ENCODE measurements at places on chromosomes 6 and 20.

- DNase-seq: no peak
Observed at GRCh38 chr20:10939331-10939941, 265.6 kb upstream of the JAG1 start.

DNA sequence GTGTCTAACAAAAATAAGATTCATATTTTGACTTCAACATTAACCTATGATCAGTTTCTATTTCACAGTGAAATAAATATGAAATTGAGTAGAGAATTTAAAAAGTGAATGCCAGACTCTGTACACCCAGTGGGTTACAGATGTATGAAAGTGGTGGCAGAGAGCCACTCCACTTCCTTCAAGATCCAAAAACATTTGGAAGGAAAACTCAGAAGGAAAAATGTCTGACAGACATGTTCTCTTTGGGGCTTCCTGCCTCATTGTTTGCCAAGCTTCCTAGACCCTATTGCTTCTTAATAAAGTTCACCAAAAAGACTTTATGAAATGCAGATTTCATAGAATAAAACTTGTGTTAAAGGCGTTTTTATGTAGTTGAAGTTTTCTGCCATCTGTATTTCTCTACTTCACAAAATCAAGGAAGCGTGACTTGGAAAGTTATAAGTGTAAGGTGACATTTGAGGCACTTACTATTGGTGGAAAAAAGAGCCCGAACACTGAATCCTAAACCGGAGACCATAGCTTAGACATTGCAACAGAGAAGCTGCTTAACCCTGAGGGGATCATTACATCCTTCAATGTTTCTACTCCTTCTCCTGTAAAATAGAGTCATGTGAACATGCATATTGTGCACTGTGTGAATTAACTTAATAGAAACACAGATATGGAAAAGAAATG, 12.8 kb downstream of the HMGCLL1 start:
- no peak for DNase-seq

- no peak for DNase-seq
Observed at GRCh38 chr6:1438471-1438881, 49.1 kb downstream of the FOXF2 start.

DNA sequence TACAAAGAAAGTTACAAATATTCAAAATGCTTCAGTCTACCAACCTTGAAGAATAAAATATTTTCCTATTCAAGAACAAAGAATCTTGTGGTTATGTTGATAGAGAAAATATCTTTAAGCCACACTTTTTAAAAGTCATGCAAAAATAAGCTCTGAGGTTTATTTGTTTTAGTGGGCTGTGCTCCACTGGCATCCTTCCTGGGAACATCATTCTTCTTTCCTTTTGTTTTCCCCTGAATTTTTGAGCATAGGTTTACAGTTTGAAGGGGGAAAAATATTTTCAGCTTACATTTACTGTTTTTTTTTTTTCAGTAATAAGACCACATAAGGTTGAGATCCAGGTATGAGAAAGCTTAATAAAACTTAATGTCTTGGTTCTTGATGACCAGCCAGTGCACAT, 72.0 kb upstream of the BACH2 start:
- peak; percentile 10 for DNase-seq

- DNase-seq: no peak
Observed at GRCh38 chr6:147808640-147809039, 300.1 kb downstream of the SAMD5 start.

DNA sequence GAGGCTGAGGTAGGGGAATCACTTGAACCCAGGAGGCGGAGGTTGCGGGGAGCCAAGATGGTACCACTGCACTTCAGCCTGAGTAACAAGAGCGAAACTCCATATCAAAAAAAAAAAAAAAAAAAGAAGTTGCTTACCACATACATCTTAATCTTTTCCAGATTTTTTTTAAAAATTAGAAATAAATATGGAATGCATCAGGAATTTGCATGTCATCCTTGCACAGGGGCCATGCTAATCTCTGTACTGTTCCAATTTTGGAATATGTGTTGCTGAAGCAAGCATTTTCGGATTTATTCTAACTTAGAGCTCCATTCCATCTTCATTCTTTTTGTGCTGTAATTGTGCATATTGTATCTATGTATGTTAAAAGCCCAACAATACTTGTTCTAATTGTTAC, 62.5 kb downstream of the TRPC4AP start:
- no peak for DNase-seq

Measured in GM03348 (cell line).